CD4-positive, alpha-beta memory T cell (primary cell): ENCODE measurements at places on chromosomes 5 and 9.

GRCh38 chr9:79471580-79472543, 99.9 kb upstream of the TLE4 start:
- DNase-seq = peak; percentile 2

GRCh38 chr5:91850031-91850430, 466.9 kb upstream of the ARRDC3 start:
- no peak for DNase-seq

- no peak for DNase-seq
Measured at GRCh38 chr5:144778561-144778960, 607.9 kb downstream of the KCTD16 start.

- DNase-seq = no peak
Measured at GRCh38 chr5:23655674-23656073, 148.3 kb downstream of the PRDM9 start.

DNA sequence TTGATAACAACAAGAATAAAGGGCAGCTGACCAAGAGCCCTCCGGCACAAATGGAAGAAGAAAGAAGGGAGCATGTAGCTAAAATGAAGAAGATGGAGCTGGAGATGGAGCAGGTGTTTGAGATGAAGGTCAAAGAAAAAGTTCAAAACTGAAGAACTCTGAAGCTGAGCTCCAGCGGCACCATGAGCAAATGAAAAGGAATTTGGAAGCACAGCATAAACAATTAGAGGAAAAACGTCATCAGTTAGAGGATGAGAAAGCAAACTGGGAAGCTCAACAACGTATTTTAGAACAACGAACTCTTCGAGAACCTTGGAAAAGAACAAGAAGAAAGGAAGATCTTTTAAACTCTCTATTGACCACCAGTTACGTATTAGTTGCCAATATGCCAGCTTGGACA, 100.9 kb downstream of the GABBR2 start:
- no peak for DNase-seq

DNA sequence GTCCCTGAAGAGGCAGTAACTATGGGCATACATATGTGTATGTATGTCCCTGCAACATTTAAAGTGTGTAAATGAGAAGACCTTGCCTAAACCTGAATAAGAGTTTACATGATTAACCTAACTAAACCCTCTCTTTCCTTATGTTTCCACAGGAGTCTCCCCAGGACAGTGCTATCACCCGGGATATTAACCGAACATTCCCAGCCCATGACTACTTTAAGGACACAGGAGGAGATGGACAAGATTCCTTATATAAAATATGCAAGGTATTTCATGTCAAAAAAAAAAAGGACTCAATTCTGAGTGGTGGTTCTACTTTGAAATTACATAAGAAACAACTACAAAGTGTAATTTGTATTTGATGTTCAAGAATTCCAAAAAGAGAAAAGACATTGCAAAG, 31.7 kb downstream of the GPR21 start:
- DNase-seq = no peak

- DNase-seq = no peak
Measured at GRCh38 chr9:9970514-9970913, 642.3 kb downstream of the PTPRD start.

GRCh38 chr9:93565089-93565488, 11.3 kb upstream of the PHF2 start:
- DNase-seq = no peak

- DNase-seq = no peak
Measured at GRCh38 chr5:82396871-82397514, 118.8 kb upstream of the RPS23 start.

- DNase-seq = no peak
Measured at GRCh38 chr5:142134331-142135010, 25.9 kb downstream of the NDFIP1 start.
